Endothelial cell of umbilical vein (primary cell): ENCODE measurements at places on chromosomes 6 and 20. TPM values are rescaled to one million over a fixed set of nuclear protein-coding genes. Genes with fewer than 3 reads are reported as not detected.

The PAK5 gene
- polyA plus RNA-seq, result not detected in 2 replicates

The TAP1 gene
- 15.6 and 17.2 TPM in 2 replicates for polyA plus RNA-seq

DNA sequence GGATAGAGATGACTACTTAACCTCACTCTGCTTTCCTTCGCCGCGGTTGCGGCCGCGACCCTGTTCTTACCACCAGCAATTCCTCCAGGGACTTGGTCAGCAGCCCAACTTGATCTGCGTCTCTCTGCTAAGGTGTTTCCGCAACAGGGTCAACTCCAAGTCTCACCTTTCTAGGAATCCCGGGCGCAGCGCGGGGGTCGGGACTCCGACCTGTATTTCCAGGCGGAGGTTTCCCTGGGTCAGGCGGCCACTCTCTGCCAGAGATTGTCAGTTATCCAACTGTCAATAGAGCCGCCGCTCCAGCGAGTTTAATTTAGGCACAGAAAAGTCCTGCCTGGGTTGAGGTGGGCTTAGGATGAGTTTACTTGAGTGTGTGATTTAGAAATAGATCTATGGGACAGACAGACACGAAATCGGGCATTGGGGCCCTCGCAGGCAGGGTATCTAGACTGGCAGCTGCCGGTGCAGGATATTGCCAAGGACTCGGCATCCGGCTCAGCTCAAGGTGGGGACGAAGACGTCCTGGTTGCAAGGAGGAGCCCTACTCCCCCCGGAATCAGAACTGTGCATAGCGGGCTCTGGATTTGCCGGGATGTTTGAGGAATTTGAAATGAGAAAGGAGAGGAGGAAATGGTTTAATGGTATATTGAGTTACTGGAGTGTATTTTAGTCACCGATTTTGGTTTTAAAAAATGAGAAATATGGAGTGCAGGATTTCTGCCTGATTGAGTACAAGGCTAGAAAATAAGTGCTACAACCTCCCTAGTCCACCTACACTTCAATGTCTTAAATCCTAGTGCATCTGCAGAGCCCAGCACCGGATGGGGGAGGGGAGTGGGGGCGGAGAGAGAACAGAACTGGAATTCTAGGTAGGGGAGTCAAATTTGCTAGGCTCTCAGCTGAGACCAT is 23.7 kb downstream of the POM121L2 start:
- no peak for DNase-seq

DNA sequence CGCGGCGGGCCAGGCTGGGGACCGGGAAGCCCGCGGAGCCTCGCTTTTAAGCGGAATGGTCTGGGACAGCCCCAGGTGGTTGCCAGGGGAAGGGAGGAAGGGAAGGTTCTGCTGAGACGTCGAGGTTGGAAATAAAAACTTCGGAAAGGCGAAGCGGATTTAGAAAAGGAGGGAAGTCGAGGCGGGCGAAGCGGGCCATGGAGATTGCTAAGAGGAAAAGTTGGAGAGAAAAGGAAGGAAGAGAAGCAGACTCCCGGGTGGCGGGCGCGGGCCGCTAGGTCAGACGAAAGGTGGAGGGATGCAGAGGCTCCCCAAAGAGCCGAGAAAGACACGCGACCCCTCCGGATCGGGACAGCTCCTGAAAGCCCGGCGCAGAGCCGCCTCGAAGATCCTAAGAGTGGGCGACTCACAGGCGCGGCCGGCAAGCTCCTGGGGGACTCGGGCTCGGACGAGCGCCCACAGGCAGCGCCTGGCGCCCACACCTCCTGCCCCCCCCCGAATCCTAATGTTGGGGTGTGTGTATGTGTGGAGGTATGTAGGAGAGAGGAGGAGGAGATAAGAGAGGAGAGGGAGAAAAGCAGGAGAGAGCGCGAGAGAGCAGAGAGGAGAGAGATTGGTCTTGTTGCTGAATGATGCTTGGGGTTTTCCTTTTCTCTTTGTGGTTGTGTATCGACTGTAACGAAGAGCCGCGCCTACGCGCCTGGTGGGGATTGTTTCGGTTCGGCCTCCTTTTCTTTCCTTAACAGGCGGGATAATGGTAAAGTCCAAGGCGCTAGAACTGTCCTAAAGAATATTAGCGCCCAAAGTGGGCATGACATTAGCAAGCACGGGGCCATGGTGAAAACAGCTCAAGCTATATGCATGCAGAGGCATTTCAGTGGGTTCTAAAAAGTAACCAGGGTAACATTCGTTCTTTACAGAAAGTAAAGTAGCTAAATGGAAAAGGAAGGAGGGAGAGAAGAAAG is 1.5 kb downstream of the TFAP2B start:
- no peak for DNase-seq

The PDYN gene
- not detected in 2 replicates for polyA plus RNA-seq

The ATF6B gene
- 113 and 115 TPM in 2 replicates for polyA plus RNA-seq

DNA sequence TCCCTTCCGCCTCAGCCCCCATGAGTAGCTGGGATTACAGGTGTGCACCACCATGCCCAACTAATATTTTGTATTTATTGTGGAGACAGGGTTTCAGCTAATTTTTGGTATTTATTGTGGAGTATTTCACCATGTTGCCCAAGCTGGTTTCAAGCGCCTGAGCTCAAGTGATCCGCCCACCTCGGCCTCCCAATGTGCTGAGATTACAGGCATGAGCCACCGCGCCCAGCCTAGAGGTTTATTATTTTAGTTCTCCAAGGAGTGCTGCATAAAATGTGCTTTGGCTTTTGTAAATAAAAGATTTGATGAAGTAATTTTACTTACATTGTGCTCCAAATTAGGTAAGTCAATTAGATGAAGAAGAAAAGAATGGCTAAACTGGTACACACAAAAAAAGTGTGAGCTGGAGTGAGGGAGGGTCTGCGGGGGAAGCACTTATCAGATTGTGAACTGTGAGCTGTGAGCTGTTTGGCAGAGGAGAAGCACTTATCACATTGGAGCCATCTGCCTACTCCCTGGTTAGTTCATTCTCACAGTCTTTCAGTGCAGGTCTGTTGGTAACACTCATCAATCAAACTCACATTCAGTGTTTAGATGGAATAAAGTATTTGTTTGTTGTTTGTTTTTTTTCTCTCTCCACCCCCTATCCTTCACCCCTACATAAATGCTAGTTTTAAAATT is 398.0 kb downstream of the EPHA7 start:
- DNase-seq, result no peak

DNA sequence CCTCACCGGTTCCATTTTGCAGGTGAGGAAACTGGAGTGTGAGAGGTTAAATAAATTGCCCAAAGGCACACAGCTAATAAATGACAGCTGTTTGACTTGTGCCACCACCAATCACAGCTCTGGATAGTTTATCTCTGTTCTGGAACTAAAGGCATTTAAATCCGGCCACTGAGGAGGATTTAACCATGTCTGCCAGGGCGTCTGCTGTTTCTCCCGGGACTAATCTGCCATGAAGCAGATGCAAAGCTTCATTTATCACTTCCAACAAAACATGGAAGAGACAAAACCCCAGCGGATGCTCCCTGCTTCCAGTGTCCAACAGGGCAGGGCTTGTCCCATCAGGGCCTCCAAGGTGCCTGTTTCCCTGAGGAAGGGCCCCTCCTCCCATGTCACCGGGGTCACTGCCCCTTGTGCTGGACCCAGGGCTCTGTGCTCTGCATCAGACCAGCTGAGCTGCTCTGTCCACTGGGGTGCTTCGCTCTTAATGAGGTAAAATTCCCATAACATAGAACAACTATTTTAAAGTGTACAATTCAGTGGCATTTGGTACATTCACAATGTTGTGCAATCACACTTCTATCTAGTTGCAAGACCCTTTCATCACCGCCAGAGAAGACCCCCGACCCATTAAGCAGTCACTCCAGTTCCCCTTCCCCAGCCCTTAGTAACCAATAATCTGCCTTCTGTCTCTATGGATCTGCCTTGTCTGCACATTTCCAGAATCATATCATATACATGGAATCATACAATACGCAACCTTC is 244.3 kb downstream of the PTPRT start:
- no peak for DNase-seq

DNA sequence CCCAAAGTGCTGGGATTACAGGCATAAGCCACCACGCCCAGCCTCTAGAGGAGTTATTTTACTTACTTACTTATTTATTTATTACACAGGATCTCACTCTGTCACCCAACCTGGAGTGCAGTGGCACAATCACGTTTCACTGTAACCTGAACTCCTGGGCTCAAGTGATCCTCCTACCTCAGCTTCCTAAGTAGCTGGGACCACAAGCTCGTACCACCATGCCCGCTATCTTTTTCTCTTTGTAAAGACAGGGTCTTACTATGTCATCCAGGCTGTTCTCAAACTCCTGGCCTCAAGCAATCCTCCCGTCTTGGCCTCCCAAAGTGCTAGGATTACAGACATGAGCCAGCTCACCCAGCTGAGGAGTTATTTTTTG is 1.6 kb upstream of the TRIB3 start:
- DNase-seq, result no peak

The CCN5 gene
- polyA plus RNA-seq, result 0.03 and 0.14 TPM in 2 replicates

The ACTR5 gene
- 8.8 and 8.9 TPM in 2 replicates for polyA plus RNA-seq

GRCh38 chr6:144468709-144469108 is 183.6 kb downstream of the UTRN start:
- no peak for DNase-seq

GRCh38 chr6:83270971-83271719 is 78.0 kb downstream of the RWDD2A start:
- DNase-seq, result peak; percentile 80

- DNase-seq, result no peak
Observed at GRCh38 chr6:14431385-14432330, 314.1 kb downstream of the CD83 start.

The FOXP4 gene
- 5.6 and 6.1 TPM in 2 replicates for polyA plus RNA-seq

The VGLL2 gene
- not detected in 2 replicates for polyA plus RNA-seq

The FKBP1A gene
- polyA plus RNA-seq, result 1,861 and 1,972 TPM in 2 replicates

The SLC2A4RG gene
- 41.7 and 66.5 TPM in 2 replicates for polyA plus RNA-seq

The LAMP5 gene
- polyA plus RNA-seq, result 0.10 TPM in 1 of 2 replicates, not detected in the other

The HLA-DPB1 gene
- 26.1 and 38.0 TPM in 2 replicates for polyA plus RNA-seq

DNA sequence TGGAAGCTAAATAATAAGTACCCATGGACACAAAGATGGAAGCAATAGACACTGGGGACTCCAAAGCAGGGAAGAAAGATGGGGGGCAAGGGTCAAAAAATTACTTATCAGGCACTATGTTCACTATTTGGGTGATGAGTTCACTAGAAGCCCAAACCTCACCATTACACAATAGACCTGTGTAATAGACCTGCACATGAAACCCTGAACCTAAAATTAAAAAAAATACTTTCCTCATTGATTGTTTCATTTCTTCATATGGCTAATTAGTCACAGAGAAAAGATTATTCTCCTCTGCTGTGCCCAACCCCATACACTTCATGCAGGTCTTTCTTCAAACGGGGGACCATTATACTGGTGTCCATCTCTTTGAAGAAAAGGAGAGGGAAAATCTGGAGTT is 213.0 kb upstream of the DTNBP1 start:
- no peak for DNase-seq

- no peak for DNase-seq
Observed at GRCh38 chr20:50870561-50871161, 60.6 kb downstream of the ADNP start.
